CD4-positive, alpha-beta T cell treated with Interferon alpha-2 for 1 hour (primary cell): ENCODE measurements at places on chromosomes 2 and 18.

DNA sequence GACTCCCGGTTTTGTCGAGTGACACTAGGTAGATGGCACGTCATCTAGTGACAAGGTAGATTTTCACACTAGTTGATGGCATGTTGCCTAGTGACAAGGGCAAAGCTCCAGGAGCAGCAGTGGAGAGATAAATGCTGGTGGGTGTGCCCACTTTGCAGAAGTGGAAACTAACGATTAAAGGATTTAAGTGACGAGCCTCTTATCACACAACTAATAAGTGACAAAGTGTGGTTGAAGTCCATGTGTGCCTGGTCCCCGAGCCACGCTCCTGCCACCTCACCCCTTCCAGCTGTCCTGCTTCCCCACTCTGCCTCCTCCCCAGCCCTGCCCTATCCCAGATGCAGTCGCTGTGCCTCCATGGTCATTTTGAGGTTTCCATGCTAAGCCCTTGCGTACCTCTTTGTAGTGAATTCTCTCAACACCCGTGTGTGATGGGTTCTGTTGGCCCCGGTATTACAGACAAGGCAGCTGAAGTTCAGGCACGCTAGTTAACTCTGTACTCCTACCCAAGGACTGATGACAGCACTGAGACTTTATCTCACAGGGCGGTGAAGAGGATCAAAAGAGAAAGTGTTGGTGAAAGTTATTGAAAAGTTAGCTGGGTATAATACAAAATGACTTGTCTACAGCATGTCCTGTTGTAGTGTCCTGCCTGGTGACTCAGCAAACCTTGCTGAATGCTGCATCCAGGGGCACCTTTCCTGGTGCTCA is 113.4 kb upstream of the GLI2 start:
- DNase-seq, result no peak

DNA sequence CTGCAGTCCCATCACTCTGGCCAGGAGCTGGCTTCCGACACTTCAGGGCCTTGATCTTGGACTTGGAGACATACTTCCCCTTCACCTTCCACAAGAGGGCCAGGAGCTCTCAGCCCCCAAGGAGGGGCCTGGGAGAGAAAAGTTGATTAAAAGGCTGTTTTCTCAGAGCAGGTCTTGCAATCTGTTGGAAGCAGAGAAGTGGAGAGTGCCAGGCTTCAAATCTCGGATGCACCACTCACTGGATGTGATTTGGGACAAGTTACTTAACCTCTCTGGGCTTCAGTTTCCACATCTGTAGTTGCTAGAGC is 255.3 kb downstream of the CYP26B1 start:
- DNase-seq, result no peak

GRCh38 chr2:86518481-86518880 is 44.8 kb downstream of the CHMP3 start:
- DNase-seq, result peak; percentile 23

- DNase-seq, result no peak
Measured at GRCh38 chr2:124323321-124323720, 298.2 kb downstream of the CNTNAP5 start.

GRCh38 chr2:176268976-176269318 is 295 bp upstream of the MTX2 start:
- no peak for DNase-seq

DNA sequence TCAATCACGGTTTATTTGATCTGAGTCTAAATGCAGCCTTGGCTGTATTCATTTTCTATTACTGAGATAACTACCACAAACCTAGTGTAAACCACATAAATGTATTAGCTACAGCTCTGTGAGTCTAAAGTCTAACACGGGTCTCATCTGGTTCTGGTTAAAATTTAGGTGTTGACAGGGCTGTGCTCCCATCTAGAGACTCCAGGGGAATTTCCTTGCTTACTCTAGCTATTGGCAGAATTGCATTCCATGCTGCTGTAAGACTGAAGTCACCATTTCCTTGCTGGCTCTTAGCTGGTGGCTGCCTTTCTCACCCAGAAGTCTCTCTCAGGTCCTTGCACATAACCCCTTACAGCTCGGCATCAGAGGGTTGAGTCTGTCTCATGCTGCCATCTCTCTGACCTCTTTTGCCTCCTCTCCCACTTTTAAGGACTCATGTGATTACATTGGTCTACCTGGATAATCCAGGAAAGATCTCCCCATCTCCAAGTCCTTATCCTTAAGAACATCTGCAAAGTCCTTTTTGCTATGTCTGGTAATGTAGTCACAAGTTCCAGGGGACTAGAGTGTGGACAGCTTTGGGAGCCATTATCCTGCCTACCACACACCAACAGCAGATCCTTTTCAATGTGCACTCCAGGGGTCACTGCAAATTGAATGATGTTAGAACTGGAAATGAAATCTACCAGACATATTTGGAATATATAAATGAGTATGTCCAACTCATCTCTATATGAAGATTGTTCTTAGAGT is 207.0 kb upstream of the AGAP1 start:
- no peak for DNase-seq

- DNase-seq, result peak; percentile 81
Measured at GRCh38 chr2:240143801-240144648, 3.6 kb upstream of the OTOS start.
